ENCODE measurements at places on chromosomes 7 and 10. TPM values are rescaled to one million over a fixed set of nuclear protein-coding genes. Genes with fewer than 3 reads are reported as not detected.

DNA sequence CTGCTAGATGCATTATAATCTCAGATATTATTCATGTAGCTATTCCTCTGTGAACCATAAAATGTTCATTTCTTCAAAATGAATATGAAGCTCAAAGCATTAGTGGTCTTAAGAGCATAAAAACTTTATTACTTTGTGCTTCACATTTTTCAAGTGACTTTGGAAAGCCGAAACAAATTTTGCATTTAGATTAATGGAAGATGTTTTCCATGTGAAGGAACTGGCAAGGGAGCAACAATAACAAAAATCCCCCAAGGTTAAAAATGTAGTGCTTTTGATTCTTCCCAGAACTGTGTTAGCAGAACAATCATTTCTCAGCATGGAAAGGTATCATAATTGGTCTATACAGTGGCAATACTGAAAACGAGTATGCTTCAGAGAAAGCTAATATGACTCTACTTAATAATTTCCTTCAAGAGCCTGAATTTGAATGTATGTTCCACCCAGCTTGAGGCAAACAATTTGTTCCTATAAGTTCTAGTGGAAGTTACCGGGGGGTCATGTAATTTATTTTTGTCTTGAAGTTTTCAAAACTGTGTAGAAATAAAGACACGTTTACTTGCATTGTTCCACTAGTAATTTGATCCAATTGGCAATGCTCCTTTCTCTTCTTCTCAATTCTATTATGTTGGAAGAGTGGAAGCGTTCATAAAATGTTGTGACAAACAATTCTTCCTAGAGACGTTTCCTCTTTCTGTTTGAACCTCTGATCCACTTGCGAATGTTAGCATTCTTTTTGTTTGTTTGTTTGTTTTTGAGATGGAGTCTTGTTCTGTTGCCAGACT lies 665.4 kb downstream of the AUTS2 start:
- peaks cover 3% of the 10 kb centered on the region for H3K27me3 ChIP-seq
- peaks cover 7% of the 10 kb centered on the region for H3K36me3 ChIP-seq
- H3K4me3 ChIP-seq = no peak overlapping the region
- H3K4me1 ChIP-seq = peaks cover 8% of the 10 kb centered on the region
- DNase-seq = no peak
- H3K27ac ChIP-seq = no peak overlapping the region

DNA sequence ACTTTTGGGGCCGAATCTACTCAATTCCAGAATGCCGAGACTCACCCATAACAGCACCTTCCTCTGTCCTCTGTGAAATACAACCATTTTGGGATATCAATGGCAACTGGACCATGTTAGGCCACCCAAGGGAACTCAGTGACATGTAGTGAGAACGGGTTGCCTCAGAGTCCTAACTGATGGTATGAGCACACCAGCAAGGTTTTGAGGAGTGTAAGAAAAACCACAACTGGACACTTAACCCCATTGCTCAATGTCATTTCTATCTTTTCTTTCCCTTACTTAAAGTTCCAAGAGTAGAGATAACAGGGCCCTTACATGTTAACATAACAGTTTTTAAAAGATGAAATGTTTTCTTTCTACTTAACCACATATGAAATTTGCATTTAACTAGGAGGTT lies 67.1 kb downstream of the TNS3 start:
- no peak overlapping the region for H3K27ac ChIP-seq
- H3K27me3 ChIP-seq = no peaks in the 10 kb centered on the region
- no peak overlapping the region for H3K4me3 ChIP-seq
- H3K4me1 ChIP-seq = peaks cover 18% of the 10 kb centered on the region
- DNase-seq = no peak

- no peaks in the 10 kb centered on the region for H3K27me3 ChIP-seq
- no peak for DNase-seq
- no peak overlapping the region for H3K4me3 ChIP-seq
- no peaks in the 10 kb centered on the region for H3K36me3 ChIP-seq
Observed at GRCh38 chr10:32229170-32229569, 117.8 kb downstream of the EPC1 start.

- H3K4me3 ChIP-seq = no peak overlapping the region
- H3K4me1 ChIP-seq = no peaks in the 10 kb centered on the region
- H3K27me3 ChIP-seq = no peaks in the 10 kb centered on the region
- H3K36me3 ChIP-seq = no peaks in the 10 kb centered on the region
- H3K27ac ChIP-seq = no peak overlapping the region
- DNase-seq = no peak
Observed at GRCh38 chr10:49744091-49744685, 17.9 kb downstream of the OGDHL start.

DNA sequence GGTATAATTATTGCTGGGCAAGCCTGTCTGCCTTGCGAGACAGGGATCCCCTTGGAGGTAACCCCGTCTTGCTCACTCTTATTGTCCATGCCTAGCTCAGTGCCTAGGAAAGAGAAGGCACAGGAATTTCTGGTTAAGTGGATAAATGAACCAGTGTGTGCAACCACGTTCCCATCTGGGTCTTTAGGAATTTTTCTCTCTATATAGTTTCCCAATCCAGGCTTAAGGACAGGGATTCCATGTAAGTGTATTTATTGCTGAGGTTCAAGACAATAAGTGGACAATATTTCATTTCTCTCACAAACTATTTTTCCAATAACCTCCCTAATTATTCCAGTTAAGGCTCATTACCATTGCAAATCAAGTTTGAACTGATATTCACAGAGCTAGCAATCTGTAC lies 8.9 kb upstream of the ADAM12 start:
- peaks cover 3% of the 10 kb centered on the region for H3K36me3 ChIP-seq
- no peak for DNase-seq
- no peak overlapping the region for H3K27ac ChIP-seq
- H3K4me3 ChIP-seq = no peak overlapping the region
- H3K27me3 ChIP-seq = peaks cover 16% of the 10 kb centered on the region

DNA sequence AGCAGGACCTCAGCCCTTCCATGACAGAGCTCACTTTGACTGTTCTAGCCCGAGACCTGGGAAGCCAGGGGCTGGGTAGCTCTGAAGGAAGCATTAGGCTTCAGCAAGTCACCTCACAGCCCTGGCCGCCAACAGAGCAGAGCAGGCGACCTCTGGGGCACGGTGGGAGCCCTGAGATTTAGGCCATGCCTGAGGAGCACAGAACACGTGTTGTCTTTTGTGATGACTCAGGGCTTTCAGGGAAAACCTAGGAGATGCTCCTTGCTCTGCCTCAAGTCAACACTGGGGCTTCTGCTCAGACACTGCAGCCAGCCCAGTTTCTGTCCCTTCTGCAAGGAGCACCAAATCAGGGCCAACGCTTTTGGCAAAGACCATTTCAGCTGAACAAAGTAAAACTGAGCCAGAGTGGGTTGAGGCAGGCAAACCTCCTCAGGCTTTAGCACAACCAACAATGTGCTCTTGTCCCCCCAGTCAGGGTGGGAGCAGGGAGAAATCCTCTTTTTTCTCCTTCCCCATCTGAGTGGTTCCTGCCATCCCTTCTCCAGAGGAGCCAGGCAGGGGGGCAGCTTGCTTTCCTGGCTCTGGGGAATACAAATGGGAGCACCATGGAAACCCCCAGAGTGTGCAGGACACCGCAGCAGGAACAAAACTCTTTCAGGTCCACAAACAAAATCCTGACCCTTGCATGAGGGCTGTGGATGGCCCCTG lies 14.4 kb downstream of the CAMK2G start:
- DNase-seq = no peak
- no peaks in the 10 kb centered on the region for H3K4me1 ChIP-seq
- no peak overlapping the region for H3K4me3 ChIP-seq
- no peak overlapping the region for H3K27ac ChIP-seq

DNA sequence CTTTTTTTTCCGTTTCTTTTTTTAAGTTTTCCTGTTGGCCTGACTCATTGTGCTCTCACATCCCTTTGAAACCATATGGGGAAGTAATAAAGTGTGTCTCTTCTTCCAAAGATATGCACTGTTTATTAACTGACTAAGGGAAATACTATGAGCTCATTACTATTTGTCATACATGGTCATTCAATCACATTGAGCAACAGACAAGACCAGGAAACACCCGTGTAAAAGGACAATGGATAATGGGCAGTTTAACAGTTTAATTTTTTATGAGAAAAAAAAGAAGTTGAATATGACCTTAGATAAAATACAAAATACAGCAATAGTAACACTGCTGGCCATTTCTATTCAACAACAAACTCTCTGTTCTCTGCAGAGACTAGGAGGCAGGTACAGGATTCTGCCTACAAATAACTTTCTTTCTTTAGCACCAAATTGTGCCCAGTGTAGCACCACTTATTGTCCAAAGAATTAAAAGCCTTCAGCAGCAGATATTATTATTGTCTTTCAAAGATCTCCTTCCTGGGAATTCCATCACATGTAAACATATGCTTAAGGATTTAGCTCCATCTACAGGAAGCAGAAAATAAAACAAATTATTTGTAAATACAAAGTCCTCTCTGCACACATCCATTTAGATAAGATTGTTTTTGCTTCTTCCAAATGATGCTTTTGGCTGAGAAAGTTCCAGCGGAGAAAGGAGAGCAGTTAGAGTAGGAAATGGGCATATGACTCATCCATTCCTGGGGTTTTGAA lies 55.0 kb upstream of the AKR1E2 start:
- no peak for DNase-seq
- H3K4me3 ChIP-seq = no peak overlapping the region
- H3K27ac ChIP-seq = peak overlapping the region; percentile 65
- H3K27me3 ChIP-seq = no peaks in the 10 kb centered on the region
- no peaks in the 10 kb centered on the region for H3K36me3 ChIP-seq

DNA sequence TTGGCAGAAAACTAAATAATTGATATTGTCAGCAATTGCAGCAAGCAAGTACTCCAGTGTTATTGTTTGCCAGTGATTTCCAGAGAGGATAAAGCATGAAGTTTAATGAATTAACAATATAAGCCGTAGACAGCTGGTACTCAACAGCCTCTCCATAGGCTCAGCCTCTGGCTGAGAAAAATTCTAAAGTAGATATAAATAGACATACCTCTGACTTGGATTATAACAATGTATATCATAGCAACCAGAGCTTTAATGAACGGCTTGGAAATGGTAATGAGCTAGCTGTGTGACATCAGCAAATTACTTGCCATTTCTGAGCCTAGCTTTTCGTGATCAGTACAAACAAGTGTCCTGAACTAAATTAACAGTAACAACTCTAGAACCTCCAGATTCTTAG lies 1055.4 kb upstream of the AUTS2 start:
- no peak for DNase-seq
- H3K27ac ChIP-seq = no peak overlapping the region
- H3K4me3 ChIP-seq = no peak overlapping the region
- H3K4me1 ChIP-seq = peaks cover 3% of the 10 kb centered on the region

GRCh38 chr10:32148864-32149251 lies 92.6 kb upstream of the KIF5B start:
- peaks cover 9% of the 10 kb centered on the region for H3K4me1 ChIP-seq
- no peak for DNase-seq
- no peaks in the 10 kb centered on the region for H3K27me3 ChIP-seq
- H3K36me3 ChIP-seq = no peaks in the 10 kb centered on the region
- peak overlapping the region; percentile 55 for H3K4me3 ChIP-seq

DNA sequence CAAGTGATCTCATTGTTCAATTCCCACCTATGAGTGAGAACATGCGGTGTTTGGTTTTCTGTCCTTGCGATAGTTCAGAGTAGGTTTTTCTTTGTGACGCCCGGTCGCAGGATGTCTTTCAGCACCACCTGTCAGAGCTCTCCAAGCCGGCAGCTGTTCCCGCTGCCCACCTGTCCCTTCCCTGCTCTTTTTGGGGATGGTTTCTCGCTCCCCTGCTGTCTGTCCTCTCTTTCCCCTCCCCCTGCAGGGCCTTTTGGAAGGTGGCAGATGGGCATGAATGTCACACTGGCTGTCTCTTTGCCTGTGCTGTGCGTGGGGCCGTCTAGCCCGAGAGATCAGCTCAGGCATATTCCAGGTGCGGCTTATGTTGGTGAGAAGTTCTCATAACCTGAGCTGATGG lies 137.0 kb downstream of the GRK5 start:
- H3K4me3 ChIP-seq = no peak overlapping the region
- DNase-seq = no peak
- H3K36me3 ChIP-seq = peaks cover 3% of the 10 kb centered on the region

Gene LLCFC1
- total RNA-seq = not detected

Gene HOXA7
- total RNA-seq = 3.2 TPM

Gene NUPR2
- total RNA-seq = not detected

Gene REEP3
- total RNA-seq = 38.1 TPM

Gene DLX6
- 25.5 TPM for total RNA-seq

Gene ZYX
- 73.2 TPM for total RNA-seq

Gene SPDYE11
- not detected for total RNA-seq

Gene NXPH1
- 0.29 TPM for total RNA-seq
